ENCODE measurements at places on chromosomes 3 and 15.

GRCh38 chr3:192858849-192859585, 58.6 kb downstream of the MB21D2 start:
- no peak for DNase-seq

DNA sequence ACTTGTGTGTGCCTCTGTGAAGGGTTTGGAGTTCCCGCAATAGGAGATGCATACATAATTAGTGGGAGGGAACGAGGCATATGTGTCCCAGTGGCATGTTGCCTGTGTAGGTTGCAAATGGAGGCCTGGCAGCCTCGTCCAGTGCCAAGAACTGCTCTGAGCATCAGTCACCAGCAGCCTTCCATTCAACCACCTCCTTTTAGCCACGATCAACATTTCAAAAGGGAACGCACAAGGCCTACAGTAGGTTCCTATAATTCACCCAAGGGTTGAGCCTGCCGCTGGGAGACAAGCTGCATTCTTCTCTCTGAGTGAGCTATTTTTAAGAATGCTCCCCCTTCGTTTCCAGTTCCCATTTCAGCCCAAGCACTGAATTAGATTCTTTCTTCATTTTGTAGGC, 78.8 kb upstream of the CTNNB1 start:
- no peak for DNase-seq

GRCh38 chr3:197578376-197578775, 22.6 kb upstream of the BDH1 start:
- DNase-seq, result no peak

DNA sequence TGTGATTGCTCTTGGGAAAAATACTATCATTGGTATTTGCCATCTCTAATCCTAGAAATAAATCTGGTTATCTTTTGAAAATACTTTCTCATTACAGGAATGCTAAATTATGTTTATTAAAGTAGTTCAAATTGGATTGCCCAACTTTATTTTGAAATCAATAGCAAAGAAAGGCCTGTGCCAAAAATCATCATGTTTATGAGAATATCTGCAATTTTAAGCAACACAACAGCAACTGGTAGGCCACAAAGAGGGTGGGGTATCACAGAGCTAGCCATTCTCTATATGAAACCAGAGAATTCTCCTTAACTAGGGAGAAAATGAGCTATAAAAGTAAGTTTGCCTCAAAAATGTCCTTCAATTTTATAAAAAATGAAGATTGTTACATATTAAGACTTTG, 11.9 kb upstream of the TM4SF19 start:
- no peak for DNase-seq

- no peak for DNase-seq
Measured at GRCh38 chr3:174907027-174907426, 47.9 kb downstream of the NAALADL2 start.

GRCh38 chr15:74869726-74870407, 3.3 kb downstream of the SCAMP2 start:
- DNase-seq, result no peak

DNA sequence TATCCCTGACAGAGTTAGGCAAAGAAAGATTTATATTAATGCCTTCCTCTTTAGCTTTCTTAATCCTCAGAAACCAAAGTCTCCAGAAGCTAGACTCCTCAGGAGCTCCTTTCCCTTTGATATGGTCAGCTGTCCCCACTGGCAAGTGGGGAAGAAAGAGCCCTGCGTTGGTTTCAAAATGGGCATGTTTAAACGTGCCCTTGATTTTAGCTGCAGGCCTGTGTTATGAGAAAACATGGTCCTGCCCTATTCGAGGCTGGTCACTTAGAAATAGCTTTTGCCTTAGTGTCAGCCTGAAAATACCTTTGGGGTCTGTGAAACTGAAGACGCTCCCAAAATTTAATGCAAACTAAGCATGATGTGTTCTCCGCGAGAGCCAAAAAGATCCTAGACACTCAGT, 135.5 kb upstream of the RARB start:
- DNase-seq, result no peak

DNA sequence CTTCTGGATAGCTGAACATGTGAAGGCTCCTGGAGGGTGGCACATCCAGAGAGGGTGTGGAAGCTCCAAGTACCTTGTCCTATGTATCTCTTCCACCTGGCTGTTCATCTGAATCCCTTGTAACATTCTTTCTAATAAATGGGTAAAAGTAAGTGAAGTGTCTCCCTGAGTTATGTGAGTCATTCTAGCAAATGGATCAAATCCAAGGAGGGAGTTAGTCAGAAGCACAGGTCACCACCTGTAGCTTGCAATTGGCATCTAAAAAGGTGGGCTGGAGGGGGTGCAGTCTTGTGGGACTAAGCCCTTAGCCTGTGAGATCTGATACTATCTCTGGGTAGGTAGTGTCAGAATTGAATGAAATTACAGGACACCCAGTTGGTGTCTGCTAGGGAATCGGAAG, 71.0 kb downstream of the WWTR1 start:
- no peak for DNase-seq

DNA sequence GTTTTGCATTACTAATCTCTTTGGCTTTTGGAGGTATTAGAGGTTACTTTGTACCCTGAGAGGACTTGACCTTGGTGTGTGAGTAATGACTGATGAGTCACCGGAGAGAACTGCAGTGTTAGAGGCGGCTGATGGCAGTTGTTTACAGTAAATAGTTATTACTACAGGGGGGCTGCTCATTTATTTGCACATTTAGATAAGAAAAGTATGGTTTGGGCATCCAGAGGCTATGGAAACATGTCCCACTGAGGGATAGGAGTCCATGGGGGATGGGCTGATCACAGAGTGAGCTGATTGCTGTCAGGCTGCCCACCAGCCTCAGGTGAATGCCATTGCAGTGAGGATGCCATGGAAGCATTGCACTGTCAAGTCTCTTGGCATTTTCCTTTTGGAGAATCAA, 17.3 kb upstream of the STAC start:
- DNase-seq, result peak; percentile 18

DNA sequence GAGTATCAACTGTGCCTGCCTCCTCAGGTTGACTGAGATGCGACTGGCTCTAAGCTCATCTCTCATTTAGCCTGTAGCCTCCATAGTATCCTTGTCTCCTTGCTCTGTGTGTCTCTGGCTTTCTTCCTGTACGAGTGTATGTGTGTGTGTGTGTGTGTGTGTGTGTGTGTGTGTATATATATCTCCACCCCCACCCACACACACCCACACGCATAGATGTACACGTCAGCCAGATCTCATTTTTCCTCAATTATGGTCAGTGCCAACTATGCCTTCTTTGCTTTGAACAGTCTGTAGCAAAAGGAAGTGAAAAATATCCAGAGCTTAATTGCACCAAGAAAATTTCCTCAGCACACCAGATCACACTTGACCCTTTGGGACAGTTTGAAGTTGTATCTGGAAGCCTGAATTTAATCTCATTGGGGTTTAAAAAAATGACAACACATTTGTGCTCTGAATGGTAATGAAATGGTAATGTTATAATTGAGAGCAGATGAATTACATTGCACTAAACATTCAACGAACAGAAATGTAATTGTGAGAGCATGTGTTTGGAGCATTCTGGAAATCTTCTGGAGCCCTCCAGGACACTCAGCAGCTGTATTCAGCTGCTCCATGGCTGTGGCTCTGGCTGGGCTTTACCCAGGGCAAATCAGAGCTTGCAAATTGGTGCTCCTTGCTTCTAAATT, 63.6 kb downstream of the RYR3 start:
- no peak for DNase-seq

DNA sequence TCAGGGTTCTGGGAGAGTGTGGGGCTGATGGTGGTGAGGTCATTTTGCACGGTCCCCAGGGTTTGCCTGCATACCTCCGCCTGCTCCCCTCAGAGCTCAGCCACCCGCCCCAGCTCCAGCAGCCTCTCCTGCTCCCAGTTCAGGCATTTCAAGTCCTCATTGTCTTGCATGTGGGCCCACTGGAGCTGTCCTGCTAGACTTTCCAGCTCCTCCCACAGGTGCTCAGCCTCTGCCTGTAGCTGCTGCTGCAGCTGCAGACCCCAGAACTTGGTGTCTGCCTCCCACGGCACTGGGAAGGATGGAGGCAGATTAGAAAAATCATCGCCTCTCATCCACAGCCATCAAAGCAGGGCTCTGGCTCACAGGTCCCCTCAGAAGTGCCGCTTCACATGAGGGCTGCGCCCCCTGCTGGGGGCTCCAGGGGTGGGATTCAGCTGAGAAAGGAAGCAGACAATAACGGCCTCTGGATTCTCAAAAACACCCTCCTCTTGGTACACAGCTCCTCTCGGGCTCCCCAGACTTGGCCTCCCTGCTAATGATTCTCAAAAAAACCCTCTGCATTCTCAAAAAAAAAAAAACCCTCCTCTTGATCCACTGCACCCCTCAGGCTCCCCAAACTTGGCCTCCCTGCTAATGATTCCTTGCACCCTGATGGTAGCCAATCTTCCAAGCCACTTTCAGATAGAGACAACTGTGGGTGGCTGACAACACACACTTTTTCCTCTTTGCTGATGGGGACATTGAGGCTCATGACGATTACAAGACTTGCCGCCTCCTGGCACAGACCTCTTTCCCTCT, 89.3 kb upstream of the C2CD4B start:
- DNase-seq, result peak; percentile 40

GRCh38 chr3:52518723-52519444, 14.8 kb downstream of the NT5DC2 start:
- no peak for DNase-seq

DNA sequence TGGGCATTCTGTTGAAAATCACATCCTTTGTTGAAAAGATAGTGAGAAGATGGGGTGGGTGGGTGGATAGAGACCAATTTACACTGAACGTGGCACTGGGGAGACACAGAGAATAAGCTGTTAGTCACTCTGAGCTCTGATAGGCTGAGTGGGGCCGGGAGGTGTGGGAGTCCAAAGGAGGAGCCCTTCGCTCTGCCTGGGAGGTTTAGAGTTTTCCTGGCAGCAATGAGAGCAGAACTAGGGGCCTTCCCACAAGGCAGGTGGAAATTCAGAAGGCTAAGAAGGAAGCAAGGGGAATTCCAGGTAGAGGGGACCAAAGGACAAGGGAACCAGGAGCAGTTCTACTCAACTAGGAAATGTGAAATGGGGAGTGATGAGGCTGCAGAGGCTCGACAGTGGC, 272.7 kb downstream of the RPLP1 start:
- no peak for DNase-seq

DNA sequence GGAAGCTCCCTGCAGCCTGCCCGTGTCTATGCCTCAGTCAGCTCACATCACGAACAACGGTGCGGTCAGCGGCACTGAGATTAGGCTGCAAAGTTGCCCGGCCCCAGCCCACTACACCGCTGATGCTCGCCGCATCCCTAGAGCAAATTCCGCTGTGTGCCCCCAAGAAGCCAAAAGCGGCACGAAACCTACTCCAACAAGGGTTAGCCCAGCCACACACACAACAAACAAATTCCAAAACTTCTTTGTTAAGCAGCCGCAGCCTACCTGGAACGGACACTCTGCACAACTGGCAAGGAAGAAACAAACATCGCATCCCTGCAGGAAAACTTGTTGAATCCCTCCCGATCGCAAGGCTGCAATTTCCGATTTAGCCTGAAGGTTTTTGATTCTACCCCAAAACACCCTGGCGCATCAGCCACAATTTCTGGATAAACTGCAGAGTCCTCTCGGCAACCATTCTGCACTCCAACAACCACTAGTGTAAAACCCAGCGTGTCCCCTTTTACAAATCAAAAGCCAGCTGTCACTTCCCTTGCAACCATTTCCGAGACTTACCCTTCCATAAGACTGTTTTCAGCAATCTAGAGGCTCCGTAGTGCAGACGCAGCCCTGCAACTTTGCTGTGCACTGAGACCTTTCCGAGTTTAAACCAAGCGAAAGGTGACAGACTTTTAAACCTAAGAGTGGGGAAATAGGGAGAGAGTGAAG, 449 bp downstream of the ROBO1 start:
- DNase-seq, result no peak

DNA sequence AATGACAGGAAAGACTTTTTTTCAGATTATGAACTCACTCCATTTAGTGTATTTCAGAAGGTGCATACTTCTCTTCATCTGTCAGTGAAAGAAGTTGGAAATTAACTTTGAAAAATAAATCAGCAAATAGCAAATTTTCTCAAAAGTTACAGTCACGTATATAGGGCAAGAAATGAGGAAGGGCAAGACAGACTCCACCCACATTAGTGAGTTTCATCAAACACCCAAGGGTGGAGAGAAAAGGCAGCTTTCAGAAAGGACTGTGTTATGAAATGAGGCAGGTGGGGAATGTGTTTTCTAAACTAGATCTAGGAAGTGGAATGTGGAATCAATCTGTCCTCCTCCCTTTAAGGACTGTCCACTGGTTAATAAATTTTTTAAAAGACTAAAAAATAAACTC, 2.9 kb downstream of the SLC22A13 start:
- DNase-seq, result no peak

DNA sequence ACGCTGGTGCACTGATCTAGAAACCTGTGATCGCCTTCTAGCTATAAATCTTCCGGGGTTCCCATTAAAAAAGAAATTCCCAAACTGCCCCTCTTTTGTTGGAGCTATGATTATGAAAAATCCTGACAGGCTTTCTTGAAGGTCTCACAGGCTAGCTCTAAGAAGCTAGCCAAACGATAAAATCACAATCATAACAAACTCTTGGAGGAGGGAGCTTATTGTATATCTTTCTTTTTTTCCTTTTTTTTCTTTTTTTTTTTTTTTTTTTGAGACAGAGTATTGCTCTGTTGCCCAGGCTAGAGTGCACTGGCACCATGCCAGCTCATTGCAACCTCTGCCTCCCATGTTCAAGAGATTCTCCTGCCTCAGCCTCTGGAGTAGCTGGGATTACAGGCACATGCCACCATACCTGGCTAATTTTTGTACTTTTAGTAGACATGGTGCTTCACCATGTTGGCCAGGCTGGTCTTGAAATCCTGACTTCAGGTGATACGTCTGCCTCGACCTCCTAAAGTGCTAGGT, 72.0 kb downstream of the MYO1E start:
- DNase-seq, result no peak

GRCh38 chr15:39251413-39252133, 329.3 kb upstream of the THBS1 start:
- no peak for DNase-seq

GRCh38 chr3:107263269-107264021, 113.8 kb upstream of the CCDC54 start:
- no peak for DNase-seq

DNA sequence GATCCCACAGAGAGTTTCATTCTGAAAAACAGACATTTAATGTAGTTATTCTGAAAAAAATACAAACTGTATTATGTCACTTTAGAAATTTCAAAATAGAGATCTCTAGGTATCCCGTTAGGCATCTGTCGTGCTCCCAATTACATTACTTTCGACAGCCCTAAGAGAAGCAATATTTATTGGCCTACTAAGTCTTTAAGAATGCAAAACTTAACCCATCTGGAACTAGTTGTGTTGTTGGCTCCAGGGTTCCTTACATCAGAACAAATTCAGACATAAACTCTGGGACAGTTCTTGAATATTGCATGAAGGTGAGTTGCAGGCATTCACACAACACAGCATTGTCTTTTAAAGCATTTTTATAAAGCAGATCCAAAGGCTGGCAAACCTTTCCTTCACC, 498.4 kb downstream of the FHIT start:
- DNase-seq, result no peak

GRCh38 chr3:158775426-158776410, 26.1 kb upstream of the MFSD1 start:
- peak; percentile 40 for DNase-seq

Data from erythroblast (primary cell).